ENCODE measurements at places on chromosomes 12 and 14.

GRCh38 chr12:106564678-106565329, 18.0 kb upstream of the RFX4 start:
- DNase-seq: no peak

DNA sequence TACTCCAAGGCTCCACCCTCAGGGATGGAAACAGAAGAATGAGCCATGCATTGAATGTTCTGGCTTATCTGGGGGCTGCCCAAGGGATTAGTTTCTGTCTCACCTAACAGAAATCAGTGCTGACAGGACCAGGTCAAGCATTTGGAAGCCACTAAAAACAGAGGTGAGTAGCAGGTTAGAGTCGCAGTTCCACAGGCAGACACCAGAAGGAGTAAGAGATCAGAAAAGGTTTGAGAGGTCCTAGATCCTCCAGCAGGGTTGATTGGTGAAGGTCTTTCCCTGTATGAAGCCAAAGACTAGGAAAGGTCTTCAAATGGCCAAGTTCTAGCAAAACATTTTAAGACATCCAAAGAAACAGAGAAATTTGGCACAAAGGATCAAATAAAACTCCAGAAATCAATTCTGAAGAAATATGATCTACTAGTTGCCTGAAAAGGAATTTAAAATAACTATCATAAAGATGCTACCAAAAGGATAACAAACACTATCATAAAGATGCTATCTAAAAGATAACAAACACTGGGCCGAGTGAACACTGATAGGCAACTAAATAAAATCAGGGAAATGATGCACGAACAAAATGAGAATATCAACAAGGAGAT, 19.5 kb upstream of the TTC9 start:
- DNase-seq: peak; percentile 71

- DNase-seq: no peak
Measured at GRCh38 chr14:40599725-40600124, 1007.0 kb upstream of the LRFN5 start.

- no peak for DNase-seq
Measured at GRCh38 chr12:79055926-79056674, 191.5 kb downstream of the SYT1 start.

DNA sequence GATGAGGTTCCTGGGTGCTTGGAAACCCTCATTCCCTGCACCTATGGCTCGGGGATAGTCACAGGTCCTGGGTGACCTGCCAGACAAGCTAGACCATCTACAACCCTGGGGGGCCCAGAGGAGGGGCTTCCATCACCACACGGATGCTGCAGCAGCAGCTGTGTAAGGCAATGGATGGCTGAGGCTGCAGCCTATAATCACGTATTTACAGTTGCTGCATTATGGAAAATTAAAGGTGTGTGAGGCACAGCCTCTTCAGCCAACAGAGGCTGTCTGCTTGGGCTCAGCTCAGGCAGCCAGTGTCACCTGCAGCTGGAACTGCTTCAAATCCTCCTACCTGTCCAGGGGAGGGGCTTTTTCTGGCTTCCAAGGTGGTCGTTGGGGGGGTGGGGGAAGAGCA, 268.1 kb downstream of the CACNA1C start:
- DNase-seq: no peak

GRCh38 chr14:94622653-94623421, 10.6 kb downstream of the SERPINA3 start:
- no peak for DNase-seq

DNA sequence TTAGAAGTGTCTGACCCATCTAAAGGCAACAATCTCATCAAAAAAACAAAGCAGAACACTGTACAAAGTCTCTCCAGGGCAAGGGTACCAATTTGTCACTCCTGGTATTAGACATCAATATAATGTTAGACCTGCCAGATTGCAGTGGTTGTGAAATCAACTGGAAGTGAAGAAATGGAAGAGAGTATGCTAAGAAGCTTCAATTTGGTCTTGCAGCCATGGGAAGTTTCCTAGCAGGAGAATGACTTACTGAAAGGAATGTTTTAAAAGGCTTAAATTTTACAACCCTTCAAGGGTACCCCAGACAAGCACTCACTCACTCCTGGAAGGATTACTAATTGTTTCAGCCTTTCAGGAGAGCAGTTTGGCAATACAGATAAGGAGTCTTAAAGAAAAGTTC, 18.9 kb downstream of the LLPH start:
- DNase-seq: no peak

- peak; percentile 75 for DNase-seq
Measured at GRCh38 chr12:52050116-52050757, 1.0 kb upstream of the NR4A1 start.

All from CD4-positive, alpha-beta T cell treated with Interleukin-21 for 1 hour (primary cell).